ENCODE measurements at places on chromosomes 1 and 21.

GRCh38 chr1:201921952-201922558 is 24.3 kb downstream of the LMOD1 start:
- no peak for DNase-seq

DNA sequence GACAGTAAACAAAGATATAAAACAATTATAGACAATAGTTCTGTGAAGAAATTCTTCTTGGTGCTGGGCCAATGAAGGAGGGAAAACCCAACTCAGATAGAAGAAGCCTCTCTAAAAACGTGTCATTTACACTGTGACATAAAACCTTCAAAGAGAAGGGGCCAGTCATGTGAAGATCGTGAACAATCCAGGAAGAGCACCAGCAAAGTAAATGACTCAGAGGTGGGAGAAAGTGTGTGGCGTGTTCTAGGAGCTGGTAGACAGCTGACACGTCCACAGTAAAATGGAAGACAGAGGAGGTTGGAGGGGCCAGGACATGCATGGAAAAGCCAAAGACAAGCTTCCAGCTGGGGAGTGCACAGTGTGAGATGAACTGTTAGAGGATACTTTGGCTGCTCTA is 143.6 kb downstream of the VAV3 start:
- DNase-seq: peak; percentile 2

DNA sequence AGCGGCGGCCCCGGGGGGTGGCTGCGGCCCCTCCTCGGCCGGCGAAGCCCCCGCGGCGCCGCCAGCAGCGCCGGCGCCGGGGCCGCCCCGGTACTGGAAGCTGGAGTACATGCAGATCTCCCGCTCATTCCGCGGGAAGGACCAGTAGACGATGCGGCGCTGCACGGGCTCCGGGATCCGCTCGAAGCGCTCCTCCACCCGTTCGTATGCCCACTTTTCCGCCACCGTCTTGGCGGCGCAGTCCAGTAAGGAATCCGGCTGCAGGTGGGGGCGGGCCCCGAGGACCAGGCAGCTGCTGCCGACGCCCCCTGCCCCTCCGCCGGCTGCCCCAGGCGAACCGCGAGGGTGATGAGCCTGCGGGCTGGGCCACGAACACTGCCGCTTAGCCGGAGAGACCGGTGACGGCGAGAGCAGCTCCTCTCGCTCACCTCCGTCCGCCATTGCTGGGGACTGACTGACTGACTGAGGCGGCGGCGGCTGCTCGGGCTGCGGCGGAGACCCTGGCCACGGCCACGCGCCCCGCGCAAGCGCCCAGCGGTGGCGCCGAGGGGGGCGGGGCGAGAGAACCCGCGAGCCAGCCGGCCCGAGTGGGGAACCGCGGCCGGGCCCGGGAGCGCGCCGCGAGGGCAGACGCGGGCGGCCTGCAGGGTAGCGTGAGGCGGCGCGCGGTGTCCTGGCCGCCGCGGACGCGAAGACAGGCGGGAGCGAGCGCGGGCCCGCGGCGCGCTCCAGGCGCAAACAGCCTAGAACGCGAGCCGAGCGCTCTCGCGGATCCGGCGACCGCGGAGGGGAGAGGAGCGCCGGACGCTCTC is at the start of gene ZSWIM5:
ZSWIM5 (minus strand) TSS at position 696 of the 812 bp plus-strand sequence; CDS start at position 441, 255 bp downstream.
- peak; percentile 64 for DNase-seq

DNA sequence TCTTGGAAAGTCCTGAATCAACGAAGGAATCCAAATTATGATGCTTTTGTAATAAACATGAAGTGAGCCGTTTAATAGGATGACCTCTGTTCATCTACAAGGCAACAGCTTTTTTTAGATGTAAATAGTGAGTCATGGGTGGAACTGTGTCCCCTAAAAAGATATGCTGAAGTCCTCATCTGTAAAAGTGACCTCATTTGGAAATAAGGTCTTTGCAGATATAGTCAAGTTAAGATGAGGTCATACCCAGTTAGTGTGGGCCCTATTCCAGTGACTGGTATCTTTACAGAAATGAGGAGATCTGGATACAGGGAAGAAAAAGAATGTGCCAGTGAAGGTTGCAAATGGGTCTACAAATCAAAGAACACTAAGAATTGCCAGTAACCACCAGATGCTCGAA is 1287.3 kb upstream of the ADGRL4 start:
- DNase-seq: no peak

DNA sequence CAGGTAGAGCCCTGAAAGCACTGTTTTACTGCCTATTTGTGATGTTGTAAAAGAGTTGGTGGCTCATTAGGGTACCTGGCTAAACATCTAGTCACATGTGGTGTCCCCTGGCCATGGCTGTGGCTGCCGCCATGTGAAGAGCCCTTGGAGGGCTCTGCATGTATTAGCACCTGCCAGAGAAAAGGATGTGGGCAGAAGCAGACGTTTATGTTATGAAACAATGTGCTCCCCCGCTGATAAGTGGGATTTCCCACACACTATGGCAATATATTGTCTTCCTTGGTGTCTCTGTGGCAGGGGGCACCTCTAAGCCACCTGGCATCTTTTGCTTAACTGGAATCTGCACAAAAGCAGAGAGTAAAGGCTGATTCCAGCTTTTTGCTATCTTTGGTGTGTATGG is 9.6 kb downstream of the TENT5C start:
- no peak for DNase-seq

- DNase-seq: no peak
These were observed 27.7 kb downstream of the ARHGEF19 start for GRCh38 chr1:16184557-16185303.

- DNase-seq: no peak
These were observed 26.2 kb downstream of the TRIM67 start for GRCh38 chr1:231188072-231188471.

- DNase-seq: peak; percentile 15
These were observed 26.1 kb downstream of the ZP4 start for GRCh38 chr1:237864338-237865244.

GRCh38 chr21:44566403-44566802 is 7.1 kb upstream of the KRTAP10-4 start:
- DNase-seq: no peak

- DNase-seq: no peak
These were observed 134.9 kb downstream of the CLEC20A start for GRCh38 chr1:178361847-178362246.

DNA sequence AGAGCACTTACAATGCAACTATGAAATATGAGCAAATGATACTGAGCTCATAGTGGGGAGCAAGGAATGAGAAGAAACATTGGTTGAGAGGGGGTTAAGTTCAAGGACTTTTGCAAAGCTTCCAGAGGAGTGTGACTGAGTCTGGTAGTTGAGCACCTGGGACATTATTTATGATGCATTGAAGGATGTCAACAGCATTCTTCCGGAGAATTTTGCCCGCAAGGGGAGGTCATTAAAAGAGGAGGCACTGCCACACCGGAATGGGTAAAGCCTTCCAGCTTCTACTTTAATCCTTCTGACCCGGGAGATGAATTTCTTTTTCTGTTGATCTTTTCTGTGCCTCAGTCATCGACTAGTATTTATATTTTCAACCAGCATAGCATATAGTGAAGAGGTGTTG is 208.4 kb upstream of the CAMK1G start:
- DNase-seq: no peak

- peak; percentile 80 for DNase-seq
These were observed 7.9 kb upstream of the CLDN14 start for GRCh38 chr21:36487641-36488307.

- no peak for DNase-seq
These were observed 147.3 kb downstream of the KAZN start for GRCh38 chr1:14745789-14746188.

DNA sequence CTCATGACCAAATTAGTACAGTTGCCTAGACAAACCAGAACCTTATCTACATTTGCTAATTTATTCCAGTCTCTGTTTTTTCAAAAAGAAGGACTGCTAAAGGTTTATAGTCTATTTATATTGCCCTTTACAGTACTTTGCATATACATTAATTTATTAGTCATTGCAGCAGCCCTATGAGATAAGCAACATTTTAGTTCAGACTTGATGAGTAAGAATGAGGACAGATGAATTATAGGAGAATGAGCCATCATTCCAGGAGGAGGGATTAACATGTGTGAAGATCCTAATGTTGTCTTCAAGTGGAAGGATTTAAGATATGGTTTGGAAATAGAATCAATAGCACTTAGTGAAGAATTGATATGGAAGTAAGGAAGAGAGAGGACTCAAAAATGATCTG is 152.4 kb downstream of the KCTD3 start:
- no peak for DNase-seq

DNA sequence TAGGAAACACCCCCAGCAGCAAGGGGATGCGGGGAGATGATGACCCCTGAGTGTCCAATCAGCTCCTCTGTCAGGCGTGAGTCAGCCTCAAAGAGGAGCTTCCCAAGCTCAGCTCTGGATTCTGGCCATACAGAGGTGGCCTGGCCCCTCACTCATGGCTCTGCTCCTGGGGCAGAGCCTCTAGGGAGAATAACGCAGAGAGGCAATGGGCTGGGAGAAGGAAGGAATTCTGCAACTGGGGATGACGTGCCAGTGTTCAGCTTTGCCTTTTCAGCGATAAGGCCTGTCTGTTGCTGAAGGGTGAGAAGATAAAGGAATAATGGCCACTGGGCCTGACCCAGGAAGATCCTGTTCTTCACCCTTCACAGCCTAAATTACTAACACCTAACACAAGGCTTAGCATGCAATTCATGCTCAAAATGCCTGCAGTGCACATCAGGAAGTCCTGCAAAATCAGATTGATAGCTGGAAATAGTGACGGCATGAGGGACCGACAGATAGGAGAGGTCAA is 92.2 kb downstream of the TBX19 start:
- DNase-seq: no peak

DNA sequence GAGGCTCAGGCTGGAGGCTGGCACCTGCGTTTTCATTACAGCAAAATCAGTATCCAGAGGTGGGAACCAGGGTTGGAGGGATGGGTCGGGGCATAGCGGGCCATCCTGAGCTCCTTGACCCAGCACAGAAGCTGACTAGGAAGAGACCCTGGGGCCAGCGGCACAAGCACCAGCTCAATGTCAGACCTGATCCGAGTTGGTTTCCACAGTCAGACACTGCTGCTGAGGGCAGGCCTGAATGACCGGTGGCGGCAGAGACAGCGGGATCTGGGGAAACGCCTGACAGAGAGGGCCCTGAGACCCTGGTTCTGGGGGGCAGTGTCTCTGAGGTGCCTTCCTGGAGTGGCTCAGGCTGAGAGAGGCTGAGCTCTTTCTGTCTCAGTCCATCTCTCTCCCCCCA is 162.0 kb upstream of the C1orf174 start:
- no peak for DNase-seq

- DNase-seq: no peak
These were observed 49.6 kb downstream of the HLX start for GRCh38 chr1:220928725-220929300.

DNA sequence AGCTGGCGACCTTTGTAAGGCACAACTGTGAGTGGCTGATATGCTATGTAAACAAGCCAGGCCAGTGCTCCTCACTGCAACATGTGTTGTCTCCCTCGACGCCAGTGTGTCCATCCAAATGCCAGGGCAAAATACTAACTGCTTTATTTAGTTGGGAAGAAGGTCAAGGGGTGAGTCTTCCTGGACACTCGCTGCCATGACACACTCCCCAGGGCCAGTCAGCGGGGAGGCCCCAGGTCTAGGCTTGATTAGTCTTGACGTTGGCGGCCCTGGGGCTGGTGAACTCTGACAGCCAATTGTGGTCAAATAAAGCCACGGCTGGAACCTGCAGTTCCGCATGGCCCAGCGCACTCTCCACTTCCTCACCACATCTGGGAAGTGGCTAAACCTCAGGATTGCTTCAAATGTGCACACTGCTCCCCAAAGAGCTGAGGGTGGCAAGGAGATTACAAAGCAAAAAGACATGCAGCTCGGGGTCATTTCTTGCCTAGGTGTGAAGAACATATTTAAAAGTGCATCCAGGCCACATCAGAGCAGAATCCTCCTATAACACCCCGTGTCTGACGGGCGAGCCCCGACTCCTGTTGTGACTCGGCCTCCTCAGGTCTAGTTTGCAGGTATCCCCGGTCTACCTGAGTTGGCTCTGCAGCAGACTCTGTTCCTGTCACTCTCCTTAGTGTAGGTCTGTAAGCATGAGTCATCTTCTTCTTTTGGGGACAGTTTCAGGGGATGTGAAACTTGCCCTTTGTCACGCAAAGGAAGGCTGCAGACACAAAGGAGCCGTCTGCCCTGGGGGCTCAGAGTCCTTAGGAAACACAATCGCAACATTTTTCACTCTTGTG is 183.5 kb downstream of the RUNX1 start:
- DNase-seq: peak; percentile 66

- no peak for DNase-seq
These were observed 9.0 kb downstream of the TRIM67 start for GRCh38 chr1:231170875-231171274.

DNA sequence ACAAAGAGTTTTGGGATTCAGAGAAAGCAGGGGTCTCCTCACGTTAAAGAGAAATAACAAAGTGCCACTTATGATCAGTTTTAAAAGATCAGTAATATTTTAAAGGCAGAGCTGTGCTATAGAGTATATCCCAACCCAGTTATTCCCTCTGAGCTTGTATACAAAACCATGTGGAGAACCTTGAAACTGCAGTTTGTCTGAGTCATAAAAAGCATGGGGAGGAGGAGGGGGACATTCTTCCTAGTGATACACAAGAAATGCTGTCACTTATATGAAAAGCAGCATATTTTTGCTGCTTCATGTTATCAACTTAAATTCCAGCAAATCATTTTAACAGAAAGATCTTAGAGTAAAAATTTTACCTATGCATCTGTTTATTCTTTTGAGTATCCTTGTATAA is 244.5 kb downstream of the GPR52 start:
- DNase-seq: peak; percentile 67

DNA sequence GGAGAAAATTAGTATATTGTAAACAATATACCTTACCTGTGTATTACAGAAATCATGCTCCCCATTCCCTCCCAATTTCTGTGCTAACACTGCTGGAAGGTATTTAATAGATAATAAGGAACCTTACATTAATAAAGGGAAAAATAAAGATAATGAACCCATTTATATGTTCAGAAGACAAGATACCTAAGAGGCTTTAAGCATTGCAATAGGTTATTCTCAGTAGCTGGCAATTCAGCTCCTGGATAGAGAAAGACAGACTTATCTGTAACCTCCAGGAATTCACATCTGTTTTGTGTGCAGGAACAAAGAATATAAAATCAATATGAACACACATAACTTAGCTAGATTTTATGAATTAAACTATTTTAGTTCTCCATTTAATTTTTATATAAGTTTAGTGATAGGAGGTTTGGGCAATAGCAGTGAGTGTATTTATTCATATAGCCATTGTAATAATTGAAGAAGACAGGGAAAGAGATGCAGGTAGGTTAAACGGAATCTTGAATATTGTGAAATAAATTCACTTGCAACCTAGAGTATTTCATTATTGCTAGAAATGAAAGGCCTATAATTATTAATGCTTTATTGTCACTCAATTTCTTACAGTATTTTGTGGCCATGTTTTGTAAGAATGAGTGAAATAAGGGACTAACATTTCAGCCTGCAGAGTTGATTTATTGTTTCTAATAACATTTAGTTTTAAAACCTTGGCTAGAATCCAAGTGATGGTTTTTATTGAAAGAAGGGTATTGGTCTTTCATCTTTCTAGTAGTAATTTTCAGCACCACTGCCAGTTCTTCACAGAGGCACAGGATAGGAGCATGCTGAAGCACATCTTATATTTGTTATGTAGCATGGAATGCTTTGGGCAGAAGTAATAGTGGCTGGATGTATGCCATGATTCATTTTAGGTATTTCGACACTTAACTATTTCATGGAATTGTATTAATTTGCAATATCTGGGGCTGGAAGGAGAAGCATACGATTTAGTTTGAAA is 1.5 kb downstream of the XPR1 start:
- DNase-seq: peak; percentile 61

Data from choroid plexus epithelial cell (primary cell).